ENCODE measurements at places on chromosomes 7 and 10.

DNA sequence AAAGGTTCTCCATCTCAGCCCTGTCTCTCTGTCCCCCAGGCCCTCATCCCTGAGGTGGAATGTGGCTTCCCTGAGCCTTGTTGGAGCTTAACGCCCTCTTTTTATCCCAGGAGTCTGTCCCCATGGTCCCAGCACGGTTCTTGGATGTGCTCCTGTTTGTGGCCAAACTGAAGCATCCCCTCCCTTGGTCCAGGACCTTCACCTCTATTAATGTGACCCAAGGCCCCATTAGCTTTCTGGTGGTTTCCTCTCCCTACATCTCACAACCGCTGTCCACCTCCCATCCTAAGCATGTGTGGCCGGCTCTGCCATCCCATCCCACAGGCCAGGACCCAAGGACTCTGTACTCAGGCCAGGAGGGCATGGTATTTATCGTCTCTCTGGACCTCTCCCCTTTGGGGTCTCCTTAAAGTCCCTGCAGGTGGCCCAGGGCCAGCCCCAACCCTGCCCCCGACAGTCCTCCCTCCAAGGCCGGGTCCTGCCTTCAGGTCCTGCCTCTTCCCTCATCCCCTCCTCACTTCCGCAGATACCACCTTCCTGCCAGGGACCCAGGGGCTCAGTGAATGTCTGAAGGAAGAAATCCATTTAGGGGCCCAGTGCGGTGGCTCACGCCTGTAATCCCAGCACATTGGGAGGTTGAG is 15.4 kb upstream of the SH2B2 start:
- DNase-seq, result no peak

GRCh38 chr7:103987451-103987850 is 2.0 kb downstream of the RELN start:
- no peak for DNase-seq

- no peak for DNase-seq
Observed at GRCh38 chr10:69497231-69497561, 45.9 kb downstream of the TSPAN15 start.

DNA sequence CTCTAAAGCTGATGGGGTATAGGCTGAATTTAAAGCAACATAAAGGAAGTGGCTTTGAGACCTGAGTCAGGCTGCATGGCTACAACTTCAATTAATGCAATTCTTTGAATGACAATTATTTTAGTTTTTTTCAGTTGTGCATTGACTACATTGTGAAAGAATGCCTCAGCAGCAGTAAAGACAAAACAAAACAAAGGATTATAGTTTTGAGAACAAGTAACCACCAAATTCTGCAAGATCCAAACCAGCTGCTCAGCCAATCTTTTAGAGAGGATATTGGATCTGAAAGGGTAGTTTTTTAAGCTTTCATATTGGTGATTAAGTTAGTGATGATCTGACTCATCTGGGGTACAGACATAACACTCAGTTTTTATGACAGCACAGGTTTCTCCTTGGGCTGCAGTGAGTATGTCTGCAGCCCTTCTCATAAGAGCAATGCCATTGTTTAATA is 40.6 kb upstream of the ABCA13 start:
- DNase-seq, result no peak

DNA sequence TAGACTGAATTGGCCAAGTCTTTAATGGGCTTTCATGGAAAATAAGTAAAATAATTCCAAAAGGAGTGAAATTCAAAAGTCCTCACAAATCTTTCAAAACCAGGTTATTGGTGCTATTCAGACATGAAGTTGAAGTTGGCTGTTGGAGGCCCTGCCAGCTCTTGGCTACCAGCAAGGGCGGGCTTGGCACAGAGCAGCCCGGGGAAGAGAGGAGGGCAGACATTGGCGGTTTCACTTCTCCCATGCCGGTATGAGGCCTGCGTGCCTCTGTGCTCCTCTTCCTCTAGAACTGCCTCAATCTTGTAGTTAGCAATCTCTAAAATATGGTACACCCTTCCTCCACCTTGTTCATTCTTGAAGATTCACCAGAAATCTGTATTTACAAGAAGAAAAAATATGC is 16.4 kb upstream of the NPS start:
- DNase-seq, result no peak

GRCh38 chr7:104150470-104150869 is 57.3 kb downstream of the ORC5 start:
- no peak for DNase-seq

DNA sequence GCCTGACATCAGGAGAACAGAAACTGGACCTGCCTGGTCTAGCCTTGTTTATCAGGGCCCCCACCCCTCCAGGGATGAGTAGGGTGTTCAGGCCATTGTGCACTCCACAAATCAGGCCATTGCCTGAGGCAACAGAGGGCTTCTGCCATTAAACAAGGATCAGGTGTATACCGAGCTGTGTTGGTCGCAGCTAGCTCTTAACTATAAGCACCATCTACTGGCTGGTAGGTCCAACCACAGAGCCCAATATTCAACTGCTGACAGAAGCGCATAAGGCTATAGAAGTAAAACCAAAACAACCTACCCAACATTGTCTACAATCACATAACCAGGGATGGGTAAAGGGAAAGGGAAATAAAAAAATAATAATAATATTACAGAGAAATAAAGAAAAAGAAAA is 451.7 kb upstream of the TEX47 start:
- DNase-seq, result no peak

DNA sequence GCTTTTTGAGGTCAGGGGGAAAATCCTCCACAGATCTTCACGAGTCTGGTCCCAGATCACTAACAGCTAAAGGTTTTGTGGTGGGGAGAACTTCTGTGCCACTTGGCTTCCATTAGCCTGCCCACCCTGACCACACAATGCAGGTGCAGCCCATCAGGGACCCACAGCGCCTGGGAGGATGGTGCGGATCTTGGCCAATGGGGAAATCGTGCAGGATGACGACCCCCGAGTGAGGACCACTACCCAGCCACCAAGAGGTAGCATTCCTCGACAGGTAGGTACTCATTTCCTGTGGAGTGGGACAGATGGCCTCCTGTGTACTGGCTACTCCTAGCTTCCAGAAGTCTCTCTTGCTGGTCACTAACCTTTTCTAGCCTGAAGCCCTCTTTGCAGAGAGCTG is 1.5 kb downstream of the FAM241B start:
- no peak for DNase-seq

DNA sequence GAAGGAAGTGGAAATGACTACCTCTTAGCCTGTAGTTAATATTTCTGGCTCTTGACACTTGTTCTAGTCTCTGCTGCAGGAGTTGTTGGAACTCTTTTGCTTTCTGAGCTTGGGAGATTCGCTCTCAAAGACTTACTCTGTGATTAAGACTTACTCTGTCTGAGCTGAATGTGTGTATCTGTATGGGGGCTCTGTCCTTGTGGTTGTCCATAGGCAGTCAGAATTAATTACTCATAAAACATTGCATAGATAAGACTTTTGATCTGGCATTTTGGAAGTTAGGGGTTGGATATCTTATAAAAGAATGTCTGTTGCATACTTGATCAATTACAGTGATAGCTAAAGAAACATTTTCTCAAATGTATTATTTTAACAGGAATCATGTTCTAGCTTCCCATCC is 199.2 kb upstream of the KIAA1217 start:
- no peak for DNase-seq

- DNase-seq, result no peak
Observed at GRCh38 chr10:65838811-65839210, 1087.0 kb upstream of the LRRTM3 start.

DNA sequence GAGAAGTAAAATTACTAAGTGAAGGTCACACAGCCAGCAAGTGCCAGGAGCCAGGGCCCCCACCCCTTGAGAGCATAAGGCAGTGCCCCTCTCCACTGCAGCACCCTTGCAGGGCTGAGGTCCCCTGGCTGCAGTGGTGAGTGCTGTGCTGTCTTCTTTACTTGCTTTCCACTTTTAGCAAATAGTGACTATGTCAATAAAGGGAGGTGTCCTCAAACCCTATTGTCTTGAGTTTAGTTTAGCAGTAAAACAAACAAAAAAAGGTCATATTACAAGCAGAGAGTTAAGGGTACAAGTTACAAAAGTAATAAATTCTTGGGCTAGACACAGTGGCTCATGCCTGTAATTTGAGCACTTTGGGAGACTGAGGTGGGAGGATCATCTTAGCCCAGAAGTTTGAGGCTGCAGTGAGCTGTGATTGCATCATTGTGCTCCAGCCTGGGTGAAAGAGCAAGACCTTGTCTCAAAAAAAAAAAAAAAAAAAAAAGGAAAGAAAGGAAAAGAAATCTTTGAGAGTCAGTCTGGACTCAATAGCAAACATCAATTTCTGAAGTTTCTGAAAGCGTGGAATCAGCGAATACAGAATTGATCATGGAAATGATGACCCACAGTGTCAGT is 39.0 kb upstream of the KIF5B start:
- no peak for DNase-seq

- DNase-seq, result no peak
Observed at GRCh38 chr7:150629347-150629746, 2.8 kb downstream of the GIMAP6 start.

DNA sequence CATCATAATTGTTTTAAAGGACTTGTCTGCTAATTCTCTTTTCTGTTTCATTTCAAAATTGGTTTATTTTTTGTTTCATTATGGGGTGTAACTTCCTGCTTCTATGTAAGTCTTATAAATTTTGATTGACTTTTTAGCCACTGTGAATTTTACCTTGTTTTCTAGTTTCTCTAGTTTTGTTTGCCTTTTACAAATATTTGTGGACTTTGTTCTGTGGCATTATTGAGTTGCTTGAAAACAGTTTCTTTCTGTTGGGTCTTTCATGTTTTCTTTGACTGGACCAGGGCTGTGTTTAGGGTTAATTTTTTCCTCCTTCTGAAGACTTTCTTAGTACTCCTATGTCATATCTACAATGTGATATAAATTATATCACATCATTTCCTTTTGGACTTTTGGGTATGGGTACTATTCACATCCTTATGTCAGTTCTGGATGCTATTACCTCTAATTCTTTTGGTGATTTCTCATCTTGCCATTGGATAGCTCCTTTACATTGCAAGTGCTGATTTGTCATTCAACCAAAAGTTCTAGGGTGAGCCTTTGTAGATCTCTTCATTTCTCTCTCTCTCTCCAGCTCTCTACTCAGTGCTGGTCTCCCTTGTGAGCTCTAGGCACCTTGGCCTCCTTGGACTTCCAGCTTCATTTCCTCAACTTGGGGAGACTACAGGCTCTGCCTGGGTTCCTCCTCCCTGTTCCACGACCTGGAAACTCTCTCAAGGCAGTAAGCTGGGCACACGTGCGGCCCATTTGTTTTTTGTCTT is 36.9 kb downstream of the MLLT10 start:
- no peak for DNase-seq

- DNase-seq, result no peak
Observed at GRCh38 chr10:76311752-76312636, 880.6 kb downstream of the LRMDA start.

GRCh38 chr10:3354174-3354900 is 181.8 kb upstream of the PITRM1 start:
- no peak for DNase-seq

GRCh38 chr7:80453699-80454340 is 58.0 kb downstream of the GNAT3 start:
- DNase-seq, result no peak

GRCh38 chr7:150946421-150947240 is 31.5 kb downstream of the KCNH2 start:
- DNase-seq, result no peak

DNA sequence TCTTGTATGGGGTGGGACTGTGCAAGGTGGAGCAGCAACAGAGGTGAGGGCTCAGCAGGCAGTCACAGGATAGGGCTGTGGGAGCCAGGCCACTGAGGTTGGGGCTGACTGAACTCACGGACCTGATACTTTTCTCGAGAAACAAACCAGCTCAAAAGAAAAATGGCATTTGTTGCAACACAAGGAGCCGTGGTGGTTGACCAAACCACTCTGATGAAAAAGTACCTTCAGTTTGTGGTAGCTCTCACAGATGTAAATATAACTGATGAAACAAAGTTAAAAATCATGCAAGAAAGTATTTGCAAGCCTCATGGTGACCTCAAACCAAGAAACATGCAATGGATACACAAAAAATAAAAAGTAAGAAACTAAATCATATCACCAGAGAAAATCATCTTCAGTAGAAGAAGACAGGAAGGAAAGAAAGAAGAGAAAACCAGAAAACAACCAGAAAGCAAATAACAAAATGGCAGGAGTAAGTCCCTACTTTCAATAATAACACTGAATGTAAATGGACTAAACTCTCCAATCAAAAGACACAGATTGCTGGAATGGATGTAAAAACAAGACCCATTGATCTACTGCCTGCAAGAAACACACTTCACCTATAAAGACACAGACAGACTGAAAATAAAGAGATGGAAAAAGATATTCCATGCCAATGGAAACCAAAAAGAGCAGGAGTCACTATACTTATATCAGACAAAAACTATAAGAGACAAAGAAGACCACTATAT is 48.9 kb upstream of the DUSP5 start:
- no peak for DNase-seq

DNA sequence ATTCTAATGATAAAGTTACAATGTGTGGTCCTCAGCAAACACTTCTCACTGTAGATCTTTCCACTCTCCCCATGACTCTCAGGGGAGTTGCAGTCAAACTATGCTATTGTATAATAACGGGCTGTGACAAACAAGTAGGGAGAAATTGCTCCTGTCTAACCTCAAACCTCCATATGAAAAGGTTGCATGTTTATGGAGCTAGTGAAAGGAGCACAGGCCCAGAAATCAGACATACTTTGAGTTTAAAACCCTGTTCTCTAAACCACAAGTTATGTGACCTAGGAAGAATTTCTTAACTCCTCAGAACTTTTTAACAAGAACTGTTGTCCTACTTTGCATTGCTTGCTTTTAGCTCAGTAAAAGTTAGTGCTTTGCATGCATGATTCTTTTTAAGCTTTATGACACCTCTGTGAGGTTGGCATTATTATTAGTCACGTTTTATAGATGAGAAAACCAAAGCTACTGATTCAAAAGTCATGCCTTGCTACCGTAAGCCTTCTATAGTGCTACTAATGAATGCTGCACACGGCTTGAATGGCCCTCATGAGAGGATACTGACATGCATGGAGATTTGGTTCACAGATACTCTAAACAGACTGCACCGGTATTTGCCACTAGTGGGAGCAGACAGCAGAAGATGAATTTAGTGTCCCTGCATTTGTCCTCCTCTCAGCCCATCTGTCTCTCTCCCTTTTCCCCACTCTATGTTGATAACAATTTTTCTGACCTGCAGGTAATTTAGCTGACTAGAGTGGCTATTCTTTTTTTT is 129.5 kb upstream of the PCGF5 start:
- no peak for DNase-seq

GRCh38 chr10:44715136-44715535 is 196.0 kb upstream of the TMEM72 start:
- no peak for DNase-seq

GRCh38 chr7:70810558-70811139 is 321.3 kb upstream of the GALNT17 start:
- DNase-seq, result no peak

GRCh38 chr7:30253796-30254165 is 30.6 kb upstream of the ZNRF2 start:
- DNase-seq, result no peak

- no peak for DNase-seq
Observed at GRCh38 chr7:27198871-27199801, 755 bp downstream of the HOXA13 start.

Data from stimulated activated CD8-positive, alpha-beta memory T cell treated with anti-CD3 and anti-CD28 coated beads, Interleukin-15, amount 100 ng/mL, for 24 hours (primary cell).